ENCODE measurements at places on chromosomes 2 and 18.

- DNase-seq, result no peak
Observed at GRCh38 chr2:48750128-48750739, 5.3 kb downstream of the LHCGR start.

DNA sequence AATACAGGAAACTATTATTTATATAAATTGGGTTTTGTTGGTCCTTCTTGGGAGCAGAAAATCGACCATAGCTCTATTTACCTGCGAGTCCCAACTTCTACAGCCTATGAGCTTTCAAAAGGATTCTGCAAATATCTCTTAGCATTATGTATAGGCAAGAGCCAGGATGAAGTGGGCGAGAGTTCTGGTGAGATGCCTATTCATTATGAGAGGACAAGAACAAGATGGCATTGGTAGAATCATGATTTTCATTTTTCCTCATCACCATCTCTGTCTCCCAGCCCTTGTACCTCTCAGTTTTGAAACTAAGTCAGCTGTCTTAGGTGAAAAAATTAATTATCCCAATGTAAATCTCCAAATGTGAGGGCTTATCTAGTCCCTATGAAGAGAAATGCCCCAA lies 25.0 kb downstream of the WIPF1 start:
- no peak for DNase-seq

- no peak for DNase-seq
Observed at GRCh38 chr2:3648652-3649177, 9.3 kb upstream of the ALLC start.

GRCh38 chr18:49251451-49251850 lies 209.0 kb downstream of the DYM start:
- DNase-seq, result no peak

- DNase-seq, result no peak
Observed at GRCh38 chr2:39705638-39706037, 39.9 kb downstream of the TMEM178A start.

DNA sequence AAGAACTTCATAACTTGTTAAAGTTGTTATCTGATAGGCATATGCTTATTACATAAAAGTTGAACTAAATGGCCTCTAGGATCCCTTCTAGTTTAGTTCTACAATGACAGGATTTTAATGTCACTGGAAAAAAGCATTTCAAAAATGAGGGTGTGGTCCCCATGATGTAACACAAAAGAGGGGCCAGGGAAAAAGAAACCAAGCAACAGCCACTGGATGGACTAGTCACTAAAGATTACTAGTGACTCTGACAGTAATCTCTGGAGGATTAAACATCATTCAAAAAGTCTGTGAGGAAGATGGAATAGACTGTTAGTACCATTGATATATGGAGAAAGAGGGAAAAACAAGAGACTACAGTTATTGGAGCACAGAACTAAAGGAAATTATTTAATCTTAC lies 22.6 kb downstream of the SEPTIN10 start:
- no peak for DNase-seq

DNA sequence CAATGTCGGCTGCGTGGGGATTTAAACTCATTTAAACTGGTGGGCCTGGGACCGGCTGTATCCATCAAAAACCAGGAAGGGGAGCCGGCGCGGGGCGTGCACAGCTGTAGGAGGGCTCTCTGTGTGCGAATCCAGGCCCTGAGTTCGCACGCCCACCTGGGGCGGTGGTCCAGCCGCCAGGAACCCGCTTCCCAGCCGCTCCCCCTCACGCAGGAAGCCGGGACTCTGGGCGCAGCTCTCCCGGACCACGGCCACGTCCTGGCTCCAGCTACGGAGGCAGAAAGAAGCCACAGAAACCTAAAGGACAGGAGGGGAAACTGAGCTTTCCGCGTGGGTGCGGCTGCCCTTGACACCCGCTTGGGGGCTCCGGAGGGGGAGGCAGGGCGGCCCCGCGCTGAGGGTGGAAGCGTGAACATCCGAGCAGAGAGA lies 80.6 kb downstream of the GFPT1 start:
- no peak for DNase-seq

GRCh38 chr2:64718250-64718885 lies 64.7 kb upstream of the SERTAD2 start:
- no peak for DNase-seq

DNA sequence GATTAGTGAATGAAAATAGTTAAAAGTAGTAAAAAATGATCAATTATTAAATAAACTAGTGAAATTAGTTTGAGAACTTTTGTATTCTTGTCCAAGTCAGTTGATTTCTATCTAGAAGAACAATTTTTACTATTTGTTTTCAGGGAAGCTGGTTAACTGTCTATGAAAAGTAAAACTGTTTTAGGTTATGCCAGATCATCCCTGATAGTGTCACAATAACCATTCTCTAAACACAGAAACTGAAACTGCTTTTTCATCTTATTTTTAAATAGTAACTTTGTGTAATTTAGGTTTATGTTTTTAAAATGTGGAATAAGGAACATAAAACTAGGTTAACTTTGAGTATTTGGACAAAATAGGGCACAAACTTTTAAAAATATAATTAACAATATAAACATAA lies 1087.2 kb downstream of the DPP10 start:
- no peak for DNase-seq

DNA sequence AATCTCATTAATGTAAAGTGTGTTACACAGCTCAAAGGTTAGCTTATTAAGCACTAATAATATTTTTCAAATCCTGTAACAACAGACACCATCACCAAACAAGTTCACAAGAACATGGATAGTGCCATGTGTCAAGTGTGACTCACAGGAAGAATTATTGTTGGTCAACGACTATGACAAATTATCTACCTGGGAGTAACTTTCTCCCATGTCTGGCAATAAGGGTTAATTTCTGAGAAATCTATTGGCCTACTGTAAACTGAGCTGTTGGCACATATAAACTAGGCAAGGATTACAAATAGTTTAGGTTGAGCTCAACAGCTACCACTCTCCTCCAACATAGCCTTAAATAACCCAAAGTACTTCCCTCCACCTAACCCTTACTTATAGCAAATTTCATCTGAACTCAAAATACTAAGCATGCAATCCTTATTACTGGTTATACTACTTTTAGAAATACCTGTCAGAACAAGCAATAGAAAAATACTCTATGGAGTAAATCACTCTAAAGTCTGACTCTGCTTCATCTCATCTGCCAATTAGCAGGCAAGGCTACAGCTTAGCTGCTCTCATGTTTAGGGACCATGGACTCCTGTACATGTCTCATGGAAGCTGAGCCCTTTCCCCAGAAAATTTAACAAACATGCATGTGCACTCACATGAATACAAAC lies 223.0 kb downstream of the NBAS start:
- DNase-seq, result peak; percentile 60

DNA sequence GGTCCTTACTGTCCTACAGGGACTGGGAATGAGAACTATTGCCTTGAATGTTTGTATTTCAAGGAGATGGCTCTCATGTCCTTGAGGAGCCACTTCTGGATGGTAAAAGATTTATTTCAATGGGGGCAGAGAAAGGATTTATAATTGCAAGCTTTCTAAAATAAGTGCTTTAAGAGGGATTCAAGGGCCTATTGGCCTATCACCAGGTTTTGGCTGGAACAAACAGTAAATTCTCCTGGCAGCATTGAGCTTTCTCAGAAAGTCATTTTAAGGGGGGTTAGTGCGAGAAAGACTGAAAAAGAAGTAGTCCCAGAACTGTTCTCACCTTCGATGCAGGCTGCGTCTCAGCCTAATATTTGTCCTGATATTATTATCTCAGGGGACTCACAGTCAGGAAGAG lies 29.8 kb downstream of the DPP10 start:
- DNase-seq, result no peak

GRCh38 chr2:203782262-203782976 lies 76.0 kb downstream of the CD28 start:
- peak; percentile 95 for DNase-seq

- DNase-seq, result no peak
Observed at GRCh38 chr2:47899915-47900816, 6.1 kb downstream of the FBXO11 start.

- DNase-seq, result peak; percentile 74
Observed at GRCh38 chr2:147588191-147588590, 256.6 kb upstream of the ACVR2A start.

- DNase-seq, result peak; percentile 98
Observed at GRCh38 chr2:128027278-128027800, 520 bp downstream of the SAP130 start.

- DNase-seq, result no peak
Observed at GRCh38 chr2:65350651-65351056, 81.7 kb downstream of the SPRED2 start.

DNA sequence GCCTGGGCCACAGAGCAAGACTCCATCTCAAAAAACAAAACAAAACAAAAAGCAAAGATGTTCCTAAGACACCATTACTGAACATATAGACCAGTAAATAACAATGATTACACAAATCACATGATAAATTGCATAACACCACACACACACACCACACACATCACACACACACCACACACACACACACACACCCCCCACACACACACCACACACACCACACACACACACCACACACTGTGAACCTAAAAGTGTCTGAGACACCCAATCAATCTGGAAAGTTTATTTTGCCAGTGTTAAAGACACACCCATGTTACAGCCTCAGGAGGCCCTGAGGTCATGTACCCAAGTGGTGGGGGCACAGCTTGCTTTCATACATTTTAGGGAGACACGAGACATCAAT lies 62.6 kb upstream of the ASAP2 start:
- DNase-seq, result no peak

DNA sequence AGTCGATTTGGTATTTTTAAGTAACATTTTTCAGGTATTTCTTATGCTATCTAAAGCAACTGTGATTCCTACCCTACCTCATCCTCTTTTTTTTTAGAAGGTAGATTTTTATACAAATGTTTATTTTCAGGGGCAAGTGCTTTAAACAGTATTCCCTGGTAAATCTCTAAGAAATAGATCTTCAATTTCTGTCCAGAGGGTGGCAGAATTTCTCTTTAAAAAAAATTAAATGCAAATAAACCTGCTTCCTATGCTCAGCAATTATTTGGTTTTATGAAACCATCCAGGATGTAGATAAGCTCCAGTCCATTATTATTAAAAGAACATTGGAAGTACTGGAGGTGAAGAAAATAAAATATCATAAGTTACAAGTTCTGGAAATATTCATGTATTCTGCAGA lies 191.9 kb downstream of the MYO3B start:
- DNase-seq, result peak; percentile 16

DNA sequence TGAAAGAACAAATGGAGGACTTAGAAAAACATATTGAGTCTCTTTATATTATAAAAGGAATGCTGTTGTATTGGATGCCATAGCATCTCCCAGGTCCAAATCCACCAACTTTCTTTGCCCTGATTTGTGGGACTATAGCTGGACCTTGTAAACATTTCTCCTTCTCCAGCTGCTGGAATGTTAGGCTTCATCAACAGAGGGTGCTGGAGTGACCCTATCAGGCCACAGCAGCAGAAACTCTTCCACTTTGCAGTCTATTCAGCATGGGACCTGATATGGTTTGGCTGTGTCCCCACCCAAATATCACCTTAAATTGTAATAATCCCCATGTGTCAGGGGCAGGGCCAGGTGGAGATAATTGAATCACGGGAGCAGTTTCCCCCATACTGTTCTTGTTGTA lies 138.4 kb upstream of the ARL4C start:
- no peak for DNase-seq

DNA sequence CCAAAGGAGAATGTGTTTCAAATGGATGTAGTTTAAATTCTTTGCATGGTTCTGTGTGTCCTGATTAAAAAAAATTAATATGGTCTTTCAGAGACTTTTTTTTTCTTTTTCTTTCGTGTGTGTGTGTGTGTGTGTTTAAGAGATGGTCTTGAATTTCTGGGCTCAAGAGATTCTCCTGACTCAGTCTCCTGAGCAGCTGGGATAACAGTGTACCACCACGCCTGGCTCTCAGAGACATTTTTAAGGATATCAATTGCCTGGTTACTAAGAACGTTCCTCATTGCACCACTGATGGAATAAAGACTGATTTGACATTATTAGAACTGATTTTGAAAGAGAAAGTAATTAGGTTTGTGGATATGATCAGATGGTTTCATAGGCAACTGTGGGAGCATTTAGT lies 163.8 kb upstream of the SMAD7 start:
- no peak for DNase-seq

DNA sequence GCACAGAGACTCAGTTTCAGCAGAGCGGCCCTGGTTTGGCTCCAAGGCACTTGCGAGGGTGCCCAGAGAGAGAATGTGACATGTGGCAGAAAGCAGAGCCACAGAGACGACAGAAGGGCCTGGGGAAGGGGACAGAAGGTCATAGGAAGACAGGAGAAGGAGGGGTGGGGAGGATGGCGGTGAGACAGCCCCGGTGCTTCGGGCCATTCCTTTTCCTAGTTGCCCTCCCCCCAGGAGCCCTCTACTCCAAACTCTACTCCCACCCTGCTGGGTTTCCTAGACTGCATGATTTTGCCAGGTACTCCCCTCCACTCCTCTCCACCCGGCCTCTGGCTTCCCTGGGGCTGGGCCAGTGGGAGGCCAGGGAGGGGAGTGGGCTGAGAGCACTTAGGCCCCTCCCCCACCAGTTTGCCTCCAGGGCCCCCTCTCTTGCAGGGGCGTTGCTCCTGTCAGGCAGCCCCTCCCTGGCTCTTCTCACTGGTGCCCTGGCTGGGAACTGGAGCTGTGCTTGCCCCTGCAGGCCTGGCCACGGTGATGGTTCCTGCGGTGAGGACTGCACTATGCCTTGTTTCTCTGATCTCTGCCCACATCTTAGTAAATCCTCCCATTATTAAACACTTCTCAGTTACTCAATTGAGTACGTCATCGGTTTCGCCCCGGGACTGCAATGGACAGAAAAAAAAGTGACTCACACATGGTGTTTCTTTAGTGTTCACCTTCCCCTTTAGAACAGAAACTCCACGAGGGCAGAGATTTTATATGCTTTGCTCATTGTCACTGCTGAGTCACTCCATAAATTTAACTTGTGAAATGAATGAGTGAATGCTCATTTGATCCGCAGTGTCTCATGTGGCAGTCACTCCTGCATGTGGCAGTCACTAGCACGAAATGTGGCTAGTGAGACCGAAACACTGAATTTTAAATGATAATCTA lies 58.7 kb upstream of the SP3 start:
- DNase-seq, result peak; percentile 84

- DNase-seq, result peak; percentile 8
Observed at GRCh38 chr2:211306929-211307328, 750.5 kb downstream of the CPS1 start.
